CD4-positive, alpha-beta T cell treated with Interleukin-6 at 100 ng/mL for 8 hours (primary cell): ENCODE measurements at places on chromosomes 11 and 22.

DNA sequence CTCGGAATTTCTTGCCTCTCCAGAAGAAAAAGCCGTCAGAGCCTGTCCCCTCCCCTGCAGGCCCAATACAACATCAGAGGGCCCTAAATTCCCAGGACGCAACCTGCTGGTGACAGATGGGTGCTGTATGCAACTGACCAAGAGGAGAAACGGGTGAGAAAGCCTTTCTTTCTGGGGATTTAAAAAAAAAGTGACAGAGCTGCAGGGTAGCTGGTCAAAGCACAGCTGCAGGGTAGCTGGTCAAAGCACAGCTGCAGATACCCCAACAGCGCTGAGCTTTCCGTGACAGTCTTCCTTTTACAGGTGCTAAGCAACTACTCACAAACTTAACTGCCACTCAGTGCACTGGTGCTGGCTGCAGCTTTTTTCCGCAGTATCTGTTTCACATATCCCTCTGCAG is 17.8 kb downstream of the AP1B1 start:
- DNase-seq = no peak

DNA sequence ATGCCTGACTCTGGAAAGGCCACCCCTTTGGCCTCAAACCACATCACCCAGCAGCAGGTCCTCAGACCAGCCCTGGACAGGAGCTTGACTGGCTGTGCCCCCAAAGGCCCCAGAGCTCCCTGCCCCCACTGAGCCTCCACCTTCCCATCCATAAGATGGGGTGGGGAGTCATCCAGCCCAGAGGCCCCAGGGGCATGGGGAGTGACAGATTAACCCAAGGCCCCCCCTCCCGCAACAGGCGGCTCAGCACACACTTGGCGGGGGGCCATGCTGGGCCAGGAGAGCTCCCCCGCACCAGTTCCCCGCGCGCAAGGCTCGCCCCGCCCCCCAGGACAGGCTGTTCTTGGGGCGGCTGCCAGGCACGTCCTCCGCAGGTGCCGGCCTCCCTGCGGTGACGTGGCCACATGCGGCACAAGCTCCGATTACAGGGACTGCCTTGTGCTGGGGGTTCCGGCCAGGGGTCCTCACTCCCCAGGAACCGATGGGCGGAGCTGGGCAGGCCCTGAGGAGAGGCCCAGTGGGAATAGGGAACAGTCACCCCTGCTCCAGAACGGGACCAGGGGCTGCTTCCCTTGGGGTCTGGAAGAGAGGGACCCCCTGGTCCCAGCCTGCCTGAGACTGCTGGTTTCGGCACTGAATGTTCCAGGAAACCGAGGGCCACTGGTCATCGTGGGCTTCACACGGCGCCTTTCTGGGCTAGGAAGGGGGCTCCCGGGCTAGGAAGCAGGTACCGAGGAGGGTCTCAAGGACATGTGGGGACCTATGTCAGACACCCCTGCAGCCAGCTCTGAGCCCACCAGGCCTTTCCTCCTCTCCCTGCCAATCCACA is 5.1 kb upstream of the CDKN1C start:
- no peak for DNase-seq

GRCh38 chr11:126702165-126702720 is 298.3 kb downstream of the KIRREL3 start:
- no peak for DNase-seq

DNA sequence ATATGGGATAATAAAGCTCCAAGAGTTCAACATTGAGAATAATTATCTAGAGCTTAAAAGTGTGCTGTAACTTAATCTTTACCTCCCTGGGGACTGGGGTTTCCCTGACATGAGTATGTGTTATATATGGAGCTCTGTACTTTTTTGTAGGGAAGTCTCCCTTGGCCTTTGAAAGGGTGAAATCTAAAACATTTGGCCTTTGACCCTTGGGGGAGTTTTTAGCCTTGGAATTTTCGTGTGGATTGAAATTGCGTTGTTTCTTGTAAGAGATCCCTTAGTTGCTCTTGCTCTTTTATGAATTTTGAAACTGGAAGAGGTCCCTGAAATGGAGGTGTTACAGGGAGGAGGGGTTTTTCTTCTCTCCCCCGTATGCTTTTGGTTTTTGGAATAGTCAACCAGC is 450.0 kb downstream of the NELL1 start:
- no peak for DNase-seq

GRCh38 chr11:97965849-97966646 is 1054.7 kb upstream of the CNTN5 start:
- DNase-seq = no peak

DNA sequence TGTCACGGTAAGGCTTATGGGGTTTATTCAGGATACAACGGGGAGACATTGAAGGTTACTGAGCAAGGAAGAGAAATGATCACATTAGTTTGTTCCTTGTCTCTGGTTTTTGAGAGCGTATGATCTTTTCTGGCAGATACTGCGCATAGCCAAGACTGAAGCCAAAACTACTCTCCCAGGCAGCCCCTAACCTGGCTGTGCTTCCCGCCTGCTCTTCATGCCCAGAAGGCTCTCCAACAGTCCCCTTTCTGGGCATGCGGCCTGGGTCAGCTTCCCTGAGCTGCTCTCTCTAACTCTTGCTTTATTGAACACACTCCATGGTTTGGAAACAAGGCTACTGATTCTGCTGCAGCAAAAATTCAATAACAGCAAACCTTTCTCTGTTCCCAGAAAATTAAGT is 306.6 kb downstream of the BUD13 start:
- DNase-seq = no peak
